Temporal lobe (tissue), 4 donors: ENCODE measurements at places on chromosomes 12 and 14. TPM values are rescaled to one million over a fixed set of nuclear protein-coding genes. Genes with fewer than 3 reads are reported as not detected.

Gene CD69
- total RNA-seq = 0.25 TPM

Gene TAS2R13
- total RNA-seq = 5.2 TPM

Gene FGF6
- not detected for total RNA-seq

Gene TMCC3
- total RNA-seq = 11.8 TPM

Gene CPNE6
- total RNA-seq = 46.2 TPM

Gene IFNG-AS1
- not detected for total RNA-seq

Gene SMCO3
- not detected for total RNA-seq

Gene RAD9B
- 0.74 TPM for total RNA-seq

Gene OR6C75
- not detected for total RNA-seq

Gene CISTR
- not detected for total RNA-seq

Gene RASSF8
- 18.2 TPM for total RNA-seq

Gene EP400
- total RNA-seq = 21.6 TPM

Gene MAP3K9
- 14.3 TPM for total RNA-seq
